ENCODE measurements at places on chromosomes 3 and 15. TPM values are rescaled to one million over a fixed set of nuclear protein-coding genes. Genes with fewer than 3 reads are reported as not detected.
A peak's percentile ranks its signal among the peaks of the same experiment; 100 is the strongest.

GRCh38 chr3:57556459-57557084 lies 498 bp downstream of the PDE12 start:
- H3K27ac ChIP-seq: peak overlapping the region; percentile 99
- peaks cover 7% of the 10 kb centered on the region for H3K36me3 ChIP-seq
- peaks cover 14% of the 10 kb centered on the region for H3K4me1 ChIP-seq
- peak; percentile 15 for DNase-seq

DNA sequence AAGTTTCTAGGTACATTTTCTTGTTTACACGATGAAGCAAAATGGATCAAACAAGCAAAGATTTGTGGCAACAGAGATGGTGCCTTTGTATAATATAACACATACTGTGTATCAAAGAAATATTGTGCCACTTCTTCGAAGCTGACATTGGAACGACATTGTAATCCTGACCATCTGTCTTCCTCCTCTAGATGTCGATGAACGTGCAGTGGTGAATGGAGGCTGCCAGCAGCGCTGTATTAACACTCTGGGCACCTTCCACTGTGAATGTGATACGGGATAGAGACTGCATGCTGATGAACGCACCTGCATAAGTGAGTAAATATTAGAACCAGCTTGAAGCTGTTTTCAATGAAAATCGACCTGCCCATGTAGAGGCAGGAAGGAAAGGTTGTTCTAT lies 613.3 kb upstream of the GOLIM4 start:
- no peak overlapping the region for H3K4me3 ChIP-seq
- H3K27me3 ChIP-seq: no peaks in the 10 kb centered on the region
- peaks cover 1% of the 10 kb centered on the region for H3K4me1 ChIP-seq
- H3K27ac ChIP-seq: no peak overlapping the region
- DNase-seq: no peak

- DNase-seq: no peak
- no peaks in the 10 kb centered on the region for H3K4me1 ChIP-seq
- H3K36me3 ChIP-seq: peaks cover 4% of the 10 kb centered on the region
These were observed 13.1 kb downstream of the WDR53 start for GRCh38 chr3:196555295-196555694.

Gene TLE3
- total RNA-seq: 124 TPM

Gene ROPN1B
- not detected for total RNA-seq

Gene NTRK3
- not detected for total RNA-seq

DNA sequence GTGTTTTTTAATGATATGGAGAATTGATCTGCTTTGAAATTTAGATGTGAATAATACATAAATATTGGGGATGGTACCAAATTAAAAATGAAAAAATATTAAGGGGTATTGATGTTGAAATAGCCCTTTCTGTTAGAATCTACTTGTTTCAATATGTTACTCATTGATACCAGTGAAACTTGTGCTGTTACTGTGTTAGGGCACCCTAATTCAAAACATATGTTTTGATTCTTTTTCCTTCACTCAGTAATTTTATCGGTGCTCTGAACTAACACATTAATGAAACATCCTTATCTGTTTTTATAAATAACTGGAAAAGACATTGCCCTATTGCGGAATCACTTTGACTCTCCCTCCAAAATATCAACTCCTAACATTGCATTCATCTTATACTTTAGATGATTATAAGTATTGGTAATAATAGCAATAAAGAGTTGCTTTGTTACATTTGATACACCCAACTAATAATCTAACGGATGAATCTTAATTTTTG lies 52.0 kb upstream of the CCNB2 start:
- no peaks in the 10 kb centered on the region for H3K4me1 ChIP-seq
- H3K4me3 ChIP-seq: no peak overlapping the region
- H3K36me3 ChIP-seq: peaks cover 13% of the 10 kb centered on the region
- H3K27ac ChIP-seq: no peak overlapping the region

DNA sequence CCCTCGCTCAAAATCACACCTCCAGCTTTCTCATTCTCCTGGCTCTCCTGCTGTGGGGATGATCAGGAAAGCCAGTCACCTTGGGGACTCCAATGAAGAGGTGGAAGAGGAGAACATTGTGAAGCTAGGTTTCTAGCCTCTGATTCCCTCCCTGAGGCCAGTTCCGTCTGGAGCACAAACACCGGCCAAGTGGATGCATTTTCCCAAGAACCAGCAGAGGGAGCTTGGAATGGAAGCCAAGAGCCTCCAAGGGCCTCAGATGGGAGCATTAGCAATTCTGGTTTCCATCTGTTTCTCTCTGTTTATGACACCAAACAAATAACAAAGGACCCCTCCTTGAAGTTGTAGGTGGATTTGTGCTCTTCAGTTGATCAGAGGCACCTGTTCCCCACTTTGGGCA lies 40.6 kb upstream of the NMNAT3 start:
- no peak overlapping the region for H3K4me3 ChIP-seq
- peaks cover 3% of the 10 kb centered on the region for H3K4me1 ChIP-seq
- H3K27me3 ChIP-seq: peaks cover 15% of the 10 kb centered on the region
- peak; percentile 21 for DNase-seq
- H3K27ac ChIP-seq: no peak overlapping the region

Gene SELENOK
- 40.2 TPM for total RNA-seq
